CMK (cell line): ENCODE measurements at places on chromosomes 6 and 20.

DNA sequence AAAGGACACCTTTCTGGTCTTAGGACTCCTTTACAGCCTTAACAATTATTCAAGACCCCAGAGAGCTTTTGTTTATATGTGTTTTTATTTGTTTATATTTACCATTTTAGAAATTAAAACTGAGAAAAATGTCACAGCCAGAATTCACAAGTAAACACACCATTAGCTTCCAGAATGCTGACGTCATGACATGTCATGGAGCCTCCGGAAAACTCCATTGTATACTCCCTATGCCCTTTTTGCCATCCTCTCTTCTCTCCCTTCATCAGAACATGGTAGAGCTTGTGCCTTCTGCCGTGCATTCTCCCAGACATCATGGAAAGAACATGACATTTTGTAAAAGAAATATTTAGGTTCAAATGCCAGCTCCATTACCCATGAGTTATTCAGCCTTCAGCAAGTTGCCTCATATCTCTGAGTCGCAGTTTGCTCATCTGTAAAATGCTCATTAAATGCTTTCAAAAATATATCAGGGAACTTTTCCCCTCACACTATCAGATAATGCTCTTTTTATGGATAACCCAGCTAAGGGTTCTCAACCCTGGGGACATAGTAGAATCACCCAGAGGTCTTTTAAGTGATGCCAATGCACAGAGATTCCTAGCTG is 27.8 kb downstream of the TNFAIP3 start:
- no peak for DNase-seq

DNA sequence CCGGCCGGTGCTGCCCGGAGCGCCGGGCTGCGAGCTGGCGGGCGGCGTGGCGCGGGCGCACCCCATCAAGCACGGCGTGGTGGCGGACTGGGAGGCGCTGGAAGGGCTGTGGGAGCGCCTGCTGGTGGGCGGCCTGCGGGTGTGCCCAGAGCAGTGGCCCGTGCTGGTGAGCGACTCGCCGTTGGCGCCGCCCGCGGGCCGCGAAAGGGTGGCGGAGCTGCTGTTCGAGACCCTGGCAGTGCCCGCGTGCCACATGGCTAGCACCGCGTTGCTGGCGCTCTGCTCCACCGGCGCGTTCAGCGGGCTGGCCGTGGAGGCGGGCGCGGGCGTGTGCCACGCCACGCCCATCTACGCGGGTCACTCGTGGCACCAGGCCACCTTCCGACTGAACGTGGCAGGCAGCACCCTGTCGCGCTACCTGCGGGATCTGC is 517 bp downstream of the ACTL10 start:
- DNase-seq = no peak

- no peak for DNase-seq
Measured at GRCh38 chr6:145539831-145540230, 195.5 kb downstream of the EPM2A start.

DNA sequence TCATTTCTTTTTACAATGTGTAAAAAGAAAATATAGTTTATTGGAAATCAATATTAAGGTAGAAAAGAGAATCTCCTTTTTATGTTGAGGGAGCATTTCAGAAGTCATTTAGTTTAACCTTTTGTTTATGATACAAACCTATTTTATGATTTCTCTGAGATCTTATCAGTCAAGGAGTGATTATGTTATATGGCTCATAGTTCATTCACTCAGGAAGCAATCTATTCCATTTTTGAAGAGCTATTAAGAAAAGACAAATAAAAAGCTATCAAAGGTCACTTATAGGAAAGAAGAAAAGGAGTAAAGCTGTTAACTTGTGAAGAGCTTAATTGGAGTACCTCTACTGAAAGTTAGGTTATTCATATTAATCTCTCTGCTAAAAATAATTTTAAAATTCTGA is 526.6 kb upstream of the JAG1 start:
- DNase-seq = no peak

GRCh38 chr6:95185874-95186273 is 391.5 kb upstream of the MANEA start:
- no peak for DNase-seq

DNA sequence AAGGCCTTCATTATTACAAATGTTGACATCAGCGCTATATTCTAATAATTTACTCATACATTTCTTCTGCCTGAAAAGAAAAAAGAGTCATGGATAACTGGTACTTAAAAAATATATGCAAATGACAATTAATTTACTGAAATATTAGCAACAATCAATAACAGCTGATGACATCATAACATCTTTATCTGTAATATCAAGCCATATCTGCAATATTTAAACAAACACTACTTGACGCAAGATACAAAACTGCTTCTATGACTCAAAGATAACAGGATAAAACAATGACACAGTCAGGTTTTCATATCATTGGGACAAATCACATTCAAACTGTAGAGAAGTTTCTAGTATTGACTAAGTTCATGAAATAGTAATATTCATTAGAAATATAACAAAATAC is 16.5 kb downstream of the HACE1 start:
- no peak for DNase-seq

- no peak for DNase-seq
Measured at GRCh38 chr20:40687384-40688128, 1.5 kb downstream of the MAFB start.
